Trophoblast cell (in vitro differentiated cells and primary cell): ENCODE measurements at places on chromosomes 12 and 14.

DNA sequence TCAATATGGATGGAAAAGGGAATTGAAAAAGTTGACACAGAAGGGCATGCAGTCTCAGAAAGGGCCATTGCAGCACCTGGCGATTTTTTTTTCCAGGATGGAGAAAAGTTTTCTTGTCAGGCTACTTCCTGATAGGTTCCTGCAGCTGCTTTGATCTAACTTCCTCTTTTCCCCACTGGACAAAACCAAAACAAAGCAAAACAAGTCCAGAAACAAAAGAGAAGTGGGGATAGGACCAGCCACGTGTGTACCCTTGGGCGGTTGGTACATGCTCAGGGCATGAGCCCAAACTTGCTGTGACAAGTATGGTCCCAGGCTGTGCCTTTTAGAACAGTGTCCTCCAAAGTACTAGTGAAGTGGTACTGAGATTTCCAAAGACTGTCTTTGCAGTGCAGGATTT is 89.8 kb downstream of the CHST11 start:
- no peak for DNase-seq

GRCh38 chr12:106309671-106310505 is 7.4 kb downstream of the TCP11L2 start:
- DNase-seq, result no peak

DNA sequence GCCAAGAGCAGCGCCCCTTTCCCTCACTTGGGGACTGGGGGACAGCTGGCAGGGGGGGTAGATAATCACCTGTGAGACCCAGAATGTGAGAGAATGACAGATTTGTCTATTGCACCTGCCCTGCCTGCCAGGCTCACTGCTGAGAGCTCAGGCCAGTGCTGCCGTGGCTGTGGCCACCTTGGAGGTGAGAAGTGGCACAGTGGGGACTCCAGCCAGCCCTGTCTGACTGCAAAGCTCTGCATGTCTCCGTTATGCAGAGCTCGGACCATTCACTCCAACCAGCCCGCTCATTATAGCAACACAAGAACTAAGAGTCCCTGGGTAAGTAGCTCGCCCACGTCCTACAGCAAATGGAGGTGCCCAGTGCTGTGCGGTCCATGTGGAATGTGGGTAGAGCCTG is 88.8 kb downstream of the DICER1 start:
- DNase-seq, result no peak

DNA sequence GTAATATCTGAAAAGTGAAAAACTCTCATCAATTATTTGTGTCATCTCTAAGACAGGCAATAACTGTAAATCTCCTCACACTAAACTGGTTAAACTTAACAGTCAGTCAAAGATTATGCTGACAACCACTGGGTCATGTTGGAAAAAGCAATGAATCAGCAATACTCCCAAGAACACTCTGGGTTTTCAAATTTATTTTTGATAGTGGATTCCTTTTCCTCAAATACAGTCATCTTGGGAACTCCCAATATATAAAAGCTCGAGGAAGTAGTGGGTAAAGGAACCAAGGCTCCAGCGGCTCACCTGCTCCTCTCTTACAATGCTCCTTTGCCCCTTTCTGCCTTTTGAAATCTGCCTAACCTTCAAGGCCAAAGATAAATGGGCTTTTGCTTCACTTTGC is 70.0 kb downstream of the ARMH4 start:
- no peak for DNase-seq

- no peak for DNase-seq
Measured at GRCh38 chr14:95063391-95063790, 93.9 kb downstream of the DICER1 start.

DNA sequence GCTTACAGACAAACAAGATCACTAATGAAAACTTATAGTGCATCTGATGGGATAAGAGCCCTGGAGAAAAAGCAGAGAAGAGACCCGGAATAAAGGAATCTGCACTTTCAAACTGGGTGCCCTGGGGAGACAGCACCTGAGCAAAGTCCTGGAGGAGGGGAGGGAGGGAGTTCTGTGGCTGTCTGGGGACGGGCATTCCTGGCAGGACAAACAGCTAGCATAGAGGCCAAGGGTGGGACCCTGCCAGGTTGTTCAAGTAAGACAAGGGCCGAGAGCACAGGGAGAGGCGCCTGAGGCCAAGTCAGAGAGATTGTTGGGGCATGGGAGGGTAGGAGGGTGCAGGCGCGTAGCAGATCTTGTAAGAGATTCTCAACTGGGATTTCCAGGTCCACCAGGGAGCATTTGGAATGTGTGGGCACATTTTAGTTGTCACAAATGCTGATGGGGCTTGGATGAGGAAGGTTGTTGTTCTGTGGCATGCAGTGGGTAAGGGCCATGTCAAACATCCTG is 14.2 kb downstream of the IQSEC3 start:
- DNase-seq, result no peak
